T1000 (cell line): ENCODE measurements at places on chromosomes 11 and 22.

GRCh38 chr11:126696982-126697381, 303.6 kb downstream of the KIRREL3 start:
- DNase-seq = no peak

DNA sequence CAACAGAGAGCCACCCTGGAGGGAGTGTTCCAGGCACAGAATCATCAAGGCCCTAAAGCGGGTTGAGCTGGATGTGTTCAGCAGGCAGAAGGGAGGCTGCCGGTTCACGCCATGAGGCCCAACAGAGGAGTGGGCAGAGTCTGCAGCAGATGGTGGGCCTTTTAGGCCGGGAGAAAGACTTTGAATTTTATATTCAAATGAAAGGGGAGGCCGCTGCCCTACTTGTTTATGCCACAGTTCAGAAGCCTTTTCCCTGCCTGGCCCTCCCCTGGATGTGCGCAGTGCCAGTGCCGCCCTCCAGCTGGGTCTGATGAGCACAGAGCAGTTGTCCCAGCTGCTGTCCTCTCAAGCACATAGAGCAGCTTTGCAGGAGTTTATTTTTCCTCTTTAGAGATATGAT, 46.9 kb upstream of the TTC12 start:
- no peak for DNase-seq

GRCh38 chr11:115652094-115652493, 147.9 kb upstream of the CADM1 start:
- DNase-seq = no peak

DNA sequence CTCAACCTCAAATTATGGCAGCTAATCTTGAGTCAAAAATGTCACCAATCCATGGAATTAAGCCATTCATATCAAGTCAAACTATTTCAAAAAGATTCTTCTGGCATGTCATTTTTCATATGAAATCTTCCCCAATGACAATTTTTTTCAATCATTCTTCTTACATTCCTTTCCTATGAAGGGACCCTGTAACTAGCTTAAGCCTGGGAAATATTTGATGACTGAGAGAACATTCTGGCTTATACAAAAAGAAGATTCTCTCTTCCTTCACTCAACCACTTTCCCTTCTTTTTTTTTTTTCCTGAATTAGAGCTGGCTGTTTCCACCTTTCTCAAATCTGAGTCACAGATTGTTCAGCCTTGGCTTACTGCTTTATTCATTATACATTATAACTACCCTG, 903.7 kb downstream of the FAM181B start:
- DNase-seq = no peak

DNA sequence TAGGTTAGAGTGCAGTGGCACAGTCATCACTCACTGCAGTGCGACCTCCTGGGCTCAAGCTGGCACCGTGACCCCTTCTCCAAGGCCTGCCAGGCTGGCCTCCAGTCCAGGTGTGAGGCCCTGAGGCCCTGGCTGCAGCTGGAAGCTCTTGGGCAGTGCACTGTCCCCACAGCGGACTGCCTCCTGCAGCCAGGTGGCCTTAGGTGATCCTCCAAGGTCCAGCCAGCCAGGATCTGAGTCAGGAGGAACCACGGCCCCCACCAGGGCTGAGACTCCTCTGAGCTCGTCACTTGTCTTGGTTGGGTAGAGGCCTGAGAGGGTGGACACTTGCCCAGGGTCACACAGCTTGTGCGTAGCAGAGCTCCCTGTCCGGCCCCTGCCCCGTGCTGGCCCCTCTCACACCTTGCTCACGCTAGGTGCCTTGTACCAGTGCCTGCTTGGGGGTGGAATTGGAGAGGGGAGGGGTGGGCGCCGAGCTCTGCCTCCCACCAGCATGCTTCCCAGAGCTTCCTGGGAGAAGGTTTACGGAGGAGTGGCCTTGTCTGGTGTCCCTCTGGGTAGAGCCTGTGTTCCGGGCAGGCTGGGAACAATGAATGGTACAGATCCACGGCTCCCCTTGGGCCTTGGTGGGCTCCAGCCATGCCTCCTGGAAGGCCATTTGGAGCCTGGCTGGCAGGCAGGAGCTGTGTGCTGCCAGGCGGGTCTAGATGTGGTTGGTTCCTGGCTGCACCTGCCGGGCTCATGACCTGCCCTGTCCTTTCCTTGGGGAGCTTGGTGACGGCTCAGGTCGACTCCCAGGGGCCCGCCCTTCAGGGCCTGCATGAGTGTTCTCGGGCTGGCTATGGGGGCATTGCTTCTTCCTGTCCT, 20.6 kb downstream of the KCNQ1 start:
- DNase-seq = no peak

DNA sequence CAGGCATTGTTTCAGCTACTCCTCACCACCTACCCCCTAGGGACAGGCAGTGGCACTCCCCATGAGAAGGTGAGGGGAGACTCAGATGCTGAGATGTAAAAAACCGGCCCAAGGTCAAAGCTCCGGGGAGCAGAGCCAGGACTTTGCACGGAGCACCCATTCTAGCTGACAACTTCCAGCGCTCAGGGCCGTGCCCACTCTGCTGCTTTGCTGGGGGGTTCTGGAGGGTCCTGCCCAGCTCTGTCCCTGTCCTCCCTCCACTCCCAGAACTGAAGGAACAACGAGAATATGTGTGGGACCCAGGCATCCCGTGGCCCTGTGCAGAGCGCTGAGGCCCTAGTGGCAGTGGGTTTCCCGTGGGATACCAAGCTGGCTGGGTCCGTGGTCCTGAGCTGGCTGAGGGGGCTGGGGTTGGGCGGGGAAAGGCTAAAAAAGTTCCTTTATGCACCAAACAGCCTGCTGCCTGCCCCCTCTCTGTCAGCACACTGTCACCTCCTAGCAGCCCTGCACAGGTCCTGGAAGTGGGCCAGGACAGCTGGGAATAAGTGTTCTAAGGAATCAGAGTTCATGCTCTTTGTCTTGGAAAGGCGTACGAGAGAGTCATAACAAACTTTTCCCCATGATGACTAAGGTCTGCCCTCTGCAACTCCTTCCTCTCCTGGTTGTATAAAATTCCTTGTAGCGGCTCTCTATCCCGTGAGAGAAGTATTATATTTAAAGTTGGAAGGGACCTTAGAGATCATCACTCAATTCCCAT, 1.9 kb downstream of the MS4A10 start:
- no peak for DNase-seq

- DNase-seq = no peak
These were observed 5.8 kb downstream of the ADORA2A start for GRCh38 chr22:24433001-24433827.
